ENCODE measurements at places on chromosomes 2 and 18.

- no peak for DNase-seq
Measured at GRCh38 chr2:9779596-9780264, 63.5 kb upstream of the TAF1B start.

- DNase-seq, result no peak
Measured at GRCh38 chr2:45043174-45043573, 33.9 kb upstream of the SIX2 start.

DNA sequence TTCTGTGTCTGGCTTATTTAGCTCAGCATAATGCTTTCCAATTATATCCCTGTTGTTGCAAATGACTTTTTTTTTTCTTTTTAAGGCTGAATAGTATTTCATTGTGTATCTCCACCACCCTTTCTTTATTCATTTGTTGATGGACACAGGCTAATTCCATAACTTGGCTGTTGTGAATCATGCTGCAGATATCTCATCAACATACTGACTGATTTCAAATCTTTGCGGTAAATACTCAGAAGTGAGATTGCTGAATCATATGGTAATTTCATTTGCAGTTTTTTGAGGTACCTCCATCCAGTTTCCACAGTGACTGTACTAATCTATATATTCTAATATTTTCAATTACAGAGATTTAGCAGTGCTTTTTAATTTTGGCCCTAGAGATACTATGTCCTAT lies 266.2 kb downstream of the TMX3 start:
- DNase-seq, result peak; percentile 71

GRCh38 chr18:49878567-49879270 lies 65.4 kb upstream of the ACAA2 start:
- peak; percentile 61 for DNase-seq

DNA sequence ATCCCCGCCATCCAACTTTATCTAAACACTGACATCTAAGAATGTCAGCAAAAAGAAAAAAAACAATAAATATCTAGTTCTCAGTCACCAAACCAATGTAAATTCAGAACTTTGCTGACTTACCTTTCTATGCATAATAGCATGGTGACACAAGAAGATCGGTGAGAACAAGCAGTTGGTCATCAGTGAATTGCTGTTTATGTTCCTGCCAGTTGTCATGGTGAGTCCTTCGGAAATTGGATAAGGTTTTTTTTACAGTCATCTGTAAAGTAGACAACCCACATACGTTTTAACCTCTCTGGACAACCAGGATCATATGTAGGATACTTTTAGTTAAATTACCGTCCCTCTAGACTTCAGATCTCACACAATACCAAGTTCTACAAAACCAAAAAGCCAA lies 6.2 kb upstream of the GPR75 start:
- no peak for DNase-seq

DNA sequence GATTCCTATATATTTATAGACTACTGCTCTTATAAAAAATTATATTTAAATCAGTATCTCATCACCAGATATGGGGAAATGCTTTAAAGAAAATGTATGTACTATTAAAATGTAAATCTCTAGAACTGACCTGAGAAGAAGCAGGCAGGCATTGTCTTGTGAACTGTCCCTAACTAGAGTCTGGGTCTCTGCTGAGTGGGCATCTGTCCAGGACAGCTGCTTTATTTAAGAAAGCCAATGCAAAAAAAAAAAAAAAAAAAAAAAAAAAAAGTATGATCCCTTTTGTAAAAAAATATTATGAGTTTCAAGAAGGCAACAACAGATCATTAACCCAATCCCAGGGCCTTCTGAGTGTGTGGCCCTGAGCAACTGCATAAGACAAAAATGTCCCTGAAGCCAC lies 66.0 kb downstream of the PAX3 start:
- no peak for DNase-seq

DNA sequence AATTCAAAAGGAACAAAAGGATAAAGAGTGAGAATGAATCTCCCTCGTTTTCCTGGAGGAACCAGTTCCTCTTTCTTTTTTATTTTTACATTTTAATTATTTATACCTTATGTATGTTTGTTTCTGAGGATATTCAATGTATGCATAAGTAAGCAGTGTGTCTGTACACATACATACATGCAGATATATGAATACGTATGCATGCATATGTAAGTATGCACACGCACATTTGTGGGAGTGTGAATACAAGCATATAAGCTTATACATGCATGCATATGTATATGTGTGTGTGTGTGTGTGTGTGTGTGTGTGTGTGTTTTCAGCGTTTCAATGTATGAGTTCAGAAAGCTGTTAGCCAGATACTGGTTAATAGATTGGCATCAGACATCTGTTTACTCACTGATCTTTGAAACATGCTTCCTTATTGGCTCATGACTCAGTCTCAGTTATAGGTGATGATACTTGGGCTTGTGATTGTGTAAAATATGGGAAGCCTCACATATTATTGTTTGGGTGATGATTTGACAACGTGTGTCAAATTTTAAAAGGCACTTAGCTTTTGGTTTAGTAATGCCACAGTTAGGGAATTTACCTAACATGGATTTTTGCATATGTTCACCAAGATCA lies 279.7 kb upstream of the TRIB2 start:
- DNase-seq, result no peak

DNA sequence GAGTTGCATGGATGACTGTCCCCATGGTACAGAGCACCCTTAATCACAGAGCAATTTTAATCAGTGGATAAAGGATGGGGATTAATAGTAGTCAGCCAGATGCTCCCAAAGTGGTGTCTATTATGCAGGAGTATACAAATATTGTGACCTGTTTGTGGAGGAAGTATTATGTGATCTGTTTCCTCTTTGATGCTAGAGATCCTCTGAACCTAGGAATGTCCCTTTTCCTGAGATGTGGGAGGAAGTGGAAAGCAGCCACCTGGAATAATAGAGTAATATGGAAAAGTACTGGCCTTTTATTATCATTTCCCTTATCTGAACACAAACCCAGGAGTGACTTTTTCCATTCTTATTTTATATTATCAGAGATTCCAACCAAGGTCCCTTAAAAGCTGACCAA lies 94.2 kb upstream of the EFEMP1 start:
- DNase-seq, result no peak

DNA sequence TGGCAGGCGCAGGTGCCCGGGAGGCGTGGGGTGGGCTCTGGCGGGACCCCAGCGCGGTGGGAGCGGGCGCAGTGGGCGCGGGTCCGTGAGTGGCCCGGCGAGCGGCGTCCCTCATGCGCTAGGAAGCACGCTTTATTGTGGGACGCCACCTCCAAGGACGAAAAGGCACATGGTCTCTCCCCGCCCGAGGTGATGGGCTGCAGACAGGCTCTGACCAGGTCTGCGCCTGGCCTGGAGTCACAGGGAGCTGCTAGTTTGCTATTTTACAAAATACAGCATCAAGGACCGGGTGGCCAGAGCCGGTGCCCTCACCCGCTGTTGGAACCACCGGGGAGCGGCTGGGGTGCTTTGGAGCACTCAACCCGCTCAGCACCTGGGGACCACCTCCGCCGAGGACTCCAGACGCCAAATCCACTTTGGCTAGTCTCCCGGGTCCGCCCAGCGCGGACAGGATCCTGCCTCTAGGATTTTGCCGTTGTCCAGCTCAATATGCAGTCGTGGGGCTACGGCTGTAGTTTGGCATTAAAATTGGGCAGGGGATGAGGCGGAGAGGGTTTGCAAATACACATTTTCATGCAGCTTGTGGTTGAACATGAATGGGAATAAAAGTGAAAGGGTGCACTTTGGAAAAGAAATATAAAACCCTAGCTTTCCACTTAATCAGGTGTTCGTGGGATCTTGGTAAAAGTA lies 65.4 kb downstream of the LRRFIP1 start:
- DNase-seq, result no peak

GRCh38 chr18:68714366-68714711 lies 569 bp downstream of the TMX3 start:
- no peak for DNase-seq

DNA sequence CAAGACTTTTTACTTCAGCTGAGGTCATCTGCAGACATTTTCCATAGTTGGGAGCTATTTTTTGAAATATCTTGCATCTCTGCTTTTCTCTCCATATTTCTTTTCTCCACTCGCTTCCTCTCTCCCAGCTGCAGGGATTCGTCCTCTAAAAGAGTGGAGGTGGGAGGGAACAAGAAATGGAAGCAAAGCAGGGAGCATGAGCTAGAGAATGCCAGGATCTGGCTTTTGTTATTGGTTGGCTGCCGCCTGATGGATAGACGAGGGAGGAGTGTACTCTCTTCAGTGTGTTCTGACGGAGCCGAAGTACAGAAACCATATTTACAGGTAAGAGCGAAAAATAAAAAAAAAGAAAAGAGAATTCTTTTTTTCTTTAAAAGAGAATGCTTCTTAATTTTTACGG lies at the start of gene CSRNP3:
Gene CSRNP3 (plus strand): TSS at position 282 of the 400 bp plus-strand sequence. CDS start 125,368 bp downstream, outside the sequence.
- peak; percentile 90 for DNase-seq

GRCh38 chr2:23631389-23631788 lies 246.4 kb downstream of the KLHL29 start:
- no peak for DNase-seq

DNA sequence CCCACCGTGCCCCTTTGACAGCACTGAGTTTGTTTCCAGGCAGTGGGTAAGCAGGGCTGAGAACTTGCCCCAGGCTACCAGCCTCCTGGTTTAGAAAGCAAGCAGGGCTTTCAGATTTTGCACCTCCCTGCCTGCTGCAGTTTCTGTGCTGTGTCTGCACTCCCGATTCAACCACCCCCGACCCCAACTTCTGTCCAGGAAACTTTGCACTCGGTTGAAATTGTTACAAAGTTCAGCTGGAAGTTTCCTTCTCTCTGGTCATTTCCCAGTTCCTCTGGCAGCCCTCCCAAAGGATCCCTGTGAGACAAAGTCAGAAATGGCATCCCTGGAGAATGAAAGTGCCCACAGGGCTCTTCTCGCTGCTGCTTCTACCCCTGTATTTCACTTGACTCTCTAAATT lies 12.4 kb upstream of the UPP2 start:
- no peak for DNase-seq

DNA sequence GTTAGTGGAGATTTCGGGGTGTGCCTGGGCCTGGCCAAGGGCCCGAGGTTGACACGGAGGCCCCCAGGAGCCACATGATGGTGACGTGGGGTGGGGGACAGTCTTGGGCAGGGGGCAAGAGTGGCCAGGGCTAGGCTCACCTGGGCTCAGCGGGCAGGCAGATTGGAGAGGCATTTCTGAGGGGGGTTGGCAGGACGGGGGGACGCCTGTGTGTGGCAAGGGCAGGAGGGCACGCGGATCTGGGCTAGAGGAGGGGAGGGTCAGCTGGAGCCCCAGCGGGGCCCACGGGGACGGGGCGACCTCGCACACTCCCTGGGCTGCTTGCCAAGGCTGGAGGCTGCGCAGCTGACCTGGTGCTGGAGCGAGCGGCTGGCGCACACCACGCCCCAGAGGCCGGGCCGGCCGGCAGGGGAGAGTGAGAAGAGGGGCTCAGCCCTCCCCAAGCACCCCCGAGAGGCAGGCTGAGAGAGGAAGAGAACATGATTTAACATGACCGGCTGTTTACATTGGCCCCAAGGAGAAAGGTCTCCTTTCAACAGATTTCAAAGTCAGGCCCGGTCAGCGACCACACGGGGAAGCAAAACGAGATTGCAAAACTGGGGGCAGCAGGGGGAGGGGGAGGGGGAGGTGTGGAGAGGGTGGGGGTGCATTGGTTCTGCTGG lies 38.0 kb upstream of the SNED1 start:
- no peak for DNase-seq

DNA sequence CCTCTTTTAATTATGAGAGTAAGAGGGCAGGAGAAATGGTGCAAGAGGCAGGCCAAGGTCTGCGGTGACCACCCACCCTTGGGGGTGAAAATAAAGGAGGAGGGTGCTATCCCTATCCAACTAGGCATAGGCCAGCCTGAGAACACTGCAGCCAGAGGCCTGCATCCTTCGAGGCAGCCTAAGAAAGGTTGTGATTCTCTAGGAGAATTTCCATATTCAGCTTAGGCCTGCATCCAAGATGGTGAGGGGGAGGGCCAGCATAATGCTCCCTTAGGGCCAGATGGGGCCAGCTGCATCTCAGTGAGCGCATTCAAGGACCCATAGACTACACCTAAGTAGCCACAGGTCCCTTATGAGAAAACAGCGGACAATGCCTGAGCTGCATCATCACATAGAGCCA lies 3.5 kb upstream of the UPP2 start:
- no peak for DNase-seq

DNA sequence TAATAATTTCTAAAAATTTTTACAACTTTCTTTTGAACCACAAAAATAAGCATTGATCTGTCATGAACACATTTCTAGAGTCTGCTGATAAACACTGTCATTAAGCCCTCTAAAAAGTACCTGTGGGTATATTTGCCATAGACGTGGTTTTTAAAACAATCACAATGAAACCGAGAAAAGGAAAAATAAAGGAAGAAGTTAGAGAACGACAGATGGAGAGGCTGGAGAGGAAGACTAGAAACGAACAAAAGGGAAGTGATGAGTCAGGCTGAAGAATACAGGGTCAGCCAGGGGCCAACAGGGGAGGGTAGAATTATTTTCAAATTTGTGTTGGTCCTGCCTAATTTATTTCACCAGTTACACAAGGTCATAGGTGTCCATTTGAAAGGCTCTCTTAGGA lies 62.0 kb downstream of the MYL12B start:
- peak; percentile 40 for DNase-seq

DNA sequence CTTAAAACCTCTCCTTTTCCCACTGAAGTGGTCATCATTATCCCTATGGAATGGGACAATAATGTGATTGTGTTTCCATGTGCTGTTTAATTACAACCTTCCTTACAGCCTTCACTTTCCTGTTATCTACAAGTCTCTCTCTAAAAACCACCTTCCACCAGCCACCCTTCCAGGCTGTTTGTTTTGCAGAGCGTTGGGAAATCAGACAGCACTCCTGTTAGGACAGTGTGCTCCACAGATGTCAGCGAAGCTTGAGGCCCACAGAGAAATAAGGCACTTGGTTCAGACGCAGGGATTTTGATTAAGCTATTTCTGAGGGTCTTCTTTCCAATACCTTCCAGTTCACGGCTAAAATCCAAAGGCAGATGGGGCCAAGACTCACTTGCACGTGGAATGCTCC lies 32.3 kb upstream of the ASPRV1 start:
- DNase-seq, result no peak

DNA sequence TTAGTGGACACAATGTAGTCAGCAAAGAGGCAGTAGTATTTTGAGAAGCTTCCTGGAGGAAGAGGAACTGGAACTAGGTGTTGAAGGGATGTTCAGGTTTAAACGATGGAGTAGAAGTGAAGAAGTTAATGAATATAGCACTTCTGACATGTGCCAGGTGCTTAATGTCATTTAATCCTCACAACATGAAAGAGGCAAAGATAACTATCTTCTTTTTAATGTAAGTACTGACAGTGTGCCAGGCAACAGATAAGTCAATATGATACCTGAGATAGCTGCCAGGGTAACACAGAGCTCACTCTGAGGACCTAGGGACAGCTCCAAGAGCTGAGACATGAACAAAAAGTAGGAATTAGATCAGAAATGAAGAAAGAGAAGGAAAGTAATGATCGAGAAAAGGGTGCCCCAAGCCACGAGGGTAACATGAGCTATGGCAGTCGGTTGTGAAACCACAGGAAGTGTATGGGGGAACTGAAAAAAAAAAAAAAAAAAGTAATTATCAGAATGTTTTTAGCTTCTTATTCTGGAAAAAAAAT lies 140.7 kb downstream of the RNF144A start:
- DNase-seq, result no peak

GRCh38 chr18:23968638-23969604 lies 45.6 kb upstream of the TTC39C start:
- DNase-seq, result no peak

Measured in brain microvascular endothelial cell (primary cell).